ENCODE measurements at places on chromosomes 11 and 22.

- no peak for DNase-seq
Observed at GRCh38 chr22:48574776-48575617, 1252.7 kb downstream of the BRD1 start.

- no peak for DNase-seq
Observed at GRCh38 chr22:35454416-35455054, 54.6 kb downstream of the MCM5 start.

- DNase-seq: no peak
Observed at GRCh38 chr22:33706100-33706499, 214.2 kb downstream of the LARGE1 start.

GRCh38 chr22:41106122-41106968 is 14.0 kb downstream of the EP300 start:
- DNase-seq: no peak

GRCh38 chr11:65953471-65953870 is 8.1 kb upstream of the SART1 start:
- no peak for DNase-seq

DNA sequence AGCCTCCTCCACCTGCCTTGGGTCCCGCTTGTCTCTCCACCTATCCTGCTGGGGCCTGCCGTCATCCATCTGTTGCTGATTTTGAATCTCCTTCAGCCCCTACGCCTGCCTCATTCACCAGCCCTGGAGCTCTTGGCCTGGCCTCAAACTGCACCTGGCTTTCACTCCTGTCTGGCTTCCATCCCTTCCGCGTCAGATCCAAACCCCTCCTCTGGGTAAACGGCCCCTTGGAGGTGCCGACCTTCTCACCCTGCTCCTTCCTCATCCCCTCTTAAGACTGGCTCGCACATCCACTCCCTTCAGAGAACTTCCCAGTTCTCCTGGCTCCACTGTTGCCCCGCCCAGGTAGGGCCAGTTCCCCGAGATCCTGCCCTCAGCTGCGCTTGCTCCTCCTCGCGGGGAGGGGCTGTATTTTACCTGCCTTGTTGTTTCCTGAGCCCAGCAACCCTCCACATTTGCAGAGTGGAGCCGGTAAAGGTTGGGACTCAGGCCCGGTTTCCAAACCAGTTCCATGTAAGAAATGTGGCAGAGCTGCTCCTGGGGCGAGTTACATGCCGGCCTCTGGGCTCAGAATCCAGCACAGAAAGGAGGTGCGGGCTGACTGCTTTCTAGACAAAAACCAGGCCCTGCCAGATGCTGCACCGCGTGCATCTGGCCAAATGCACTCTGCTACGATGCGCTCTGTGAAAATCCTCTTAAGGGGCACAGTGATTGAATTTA is 13.9 kb upstream of the SHANK2 start:
- no peak for DNase-seq

DNA sequence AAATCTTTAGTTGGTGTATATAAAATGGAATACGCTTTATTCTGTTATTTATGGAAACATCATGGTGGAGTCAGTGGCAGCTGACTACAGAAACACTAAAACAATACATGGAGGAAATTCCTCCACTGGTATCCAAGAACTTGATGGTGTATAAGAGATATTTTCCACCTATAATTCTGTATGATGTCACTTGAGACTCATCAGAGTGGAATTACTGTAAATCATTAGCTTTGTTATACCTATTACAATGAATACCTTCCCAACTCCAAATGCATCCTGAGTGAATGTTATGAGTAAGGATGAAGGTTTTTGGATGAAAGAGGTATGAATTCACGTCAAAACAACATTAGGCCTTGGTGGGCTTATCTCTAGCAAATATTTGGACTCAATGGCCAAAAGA is 258.5 kb upstream of the SORL1-AS1 start:
- no peak for DNase-seq

DNA sequence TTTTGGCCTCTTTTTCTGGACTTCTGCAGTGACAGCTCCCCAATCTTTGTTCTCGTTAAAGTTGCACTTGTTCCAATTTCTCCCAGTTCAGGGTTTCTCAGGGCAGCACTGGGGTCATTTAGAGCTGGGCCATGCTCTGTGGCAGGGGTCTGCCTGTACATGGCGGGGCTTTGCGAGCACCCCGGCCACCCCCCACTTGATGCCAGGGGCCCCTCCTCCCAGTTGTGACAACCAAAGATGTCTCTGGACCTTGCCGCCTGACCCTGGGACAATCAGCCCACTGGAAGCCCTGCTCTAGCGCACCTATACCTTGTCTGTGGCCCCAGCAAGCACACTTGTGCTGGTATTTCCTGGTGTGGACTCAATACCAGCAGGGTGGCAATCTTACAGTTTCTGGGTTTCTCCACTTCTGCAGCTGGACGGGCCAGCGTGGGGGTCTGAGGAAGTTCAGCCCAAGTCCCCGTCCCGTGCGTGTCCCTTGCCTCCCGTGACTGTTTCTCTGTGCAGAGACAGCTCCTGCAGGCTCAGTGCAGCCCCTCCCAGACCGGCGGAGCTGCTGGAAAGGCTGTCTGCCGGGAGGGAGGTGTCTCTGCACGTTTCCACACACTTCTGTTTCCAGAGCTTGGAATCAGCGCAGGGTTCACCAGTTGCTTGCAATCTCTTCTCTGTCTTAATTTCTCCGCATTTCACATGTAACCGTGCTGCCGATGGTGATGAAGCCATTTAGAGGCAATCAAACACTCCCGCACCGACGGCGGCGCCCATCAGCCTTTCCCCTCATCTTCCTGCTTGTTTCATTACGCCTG is 1328.9 kb downstream of the BRD1 start:
- DNase-seq: no peak

DNA sequence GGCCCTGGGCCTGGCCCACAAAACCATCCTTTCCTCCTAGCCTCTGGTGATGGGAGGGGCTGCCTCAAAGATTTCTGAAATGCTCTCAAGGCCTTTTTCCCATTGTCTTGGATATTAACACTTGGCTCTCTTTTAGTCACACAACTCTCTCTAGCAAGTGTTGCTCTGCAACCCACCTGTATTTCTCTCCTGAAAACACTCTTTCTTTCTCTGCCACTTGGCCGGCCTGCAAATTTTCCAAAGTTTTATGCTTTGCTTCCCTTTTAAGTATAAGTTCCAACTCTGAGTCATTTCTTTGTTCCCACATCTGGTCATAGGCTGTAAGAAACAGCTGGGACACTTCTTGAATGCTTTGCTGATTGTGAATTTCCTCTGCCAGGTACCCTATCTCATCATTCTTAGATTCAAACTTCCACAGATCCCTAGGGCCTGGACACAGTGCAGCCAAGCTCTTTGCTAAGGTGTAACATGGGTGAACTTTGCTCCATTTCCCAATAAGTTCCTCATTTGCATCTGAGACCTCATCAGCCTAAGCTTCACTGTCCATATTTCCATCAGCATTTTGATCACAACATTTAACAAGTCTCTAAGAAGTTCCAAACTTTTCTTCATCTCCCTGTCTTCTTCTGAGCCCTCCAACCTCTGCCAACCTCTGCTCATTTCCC is 93.8 kb downstream of the TRIM29 start:
- DNase-seq: no peak

- DNase-seq: no peak
Observed at GRCh38 chr11:61058583-61059259, 43.6 kb upstream of the CD5 start.

GRCh38 chr11:48103621-48104567 is 112.7 kb upstream of the OR4B1 start:
- DNase-seq: no peak

DNA sequence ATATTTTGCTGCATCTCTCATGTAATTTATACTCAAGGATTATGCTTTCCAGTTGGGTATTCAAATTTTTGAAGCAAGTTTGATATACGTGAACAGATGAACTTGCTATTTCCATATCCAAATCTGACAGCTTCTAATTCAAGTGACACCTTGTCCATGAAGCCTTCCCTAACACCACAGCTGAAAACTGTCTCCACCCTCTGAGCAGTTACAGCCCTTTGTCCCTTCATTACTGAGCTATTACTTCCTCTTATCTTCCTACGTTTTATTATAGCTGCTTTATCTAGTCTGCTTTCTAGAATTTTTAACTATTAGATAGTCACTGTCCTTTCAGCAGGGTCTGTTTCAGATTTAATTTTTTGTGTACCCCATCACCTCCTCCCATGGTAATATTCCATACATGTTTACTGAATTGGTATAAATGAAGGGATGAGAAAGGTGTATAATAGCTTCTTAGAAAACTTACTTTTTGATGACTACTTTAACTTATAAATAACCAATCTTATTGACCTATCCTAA is 13.3 kb upstream of the PRSS23 start:
- DNase-seq: no peak

DNA sequence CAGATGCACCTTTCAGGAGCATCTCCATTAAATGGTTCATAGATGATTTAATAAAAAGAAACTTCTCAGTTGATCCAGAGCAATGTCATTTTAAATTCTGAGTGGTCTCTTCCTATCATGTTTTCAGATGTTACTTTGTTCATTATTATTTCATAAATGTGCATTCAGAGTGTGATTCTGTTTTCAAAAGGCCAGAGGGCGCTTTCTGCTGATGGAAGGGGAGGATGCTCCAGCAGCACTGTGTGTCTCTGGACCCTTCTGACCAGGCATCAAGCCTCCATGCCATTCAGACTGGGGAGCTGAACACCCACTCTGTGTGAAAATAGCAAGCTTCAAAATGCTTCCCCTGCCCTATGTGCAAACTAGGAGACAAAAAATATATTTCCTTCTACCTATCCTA is 23.9 kb upstream of the CRTAM start:
- DNase-seq: no peak

All from AG09309 (cell line).